H7 (cell line): ENCODE measurements at places on chromosomes 12 and 14. TPM values are rescaled to one million over a fixed set of nuclear protein-coding genes. Genes with fewer than 3 reads are reported as not detected.
A peak's percentile ranks its signal among the peaks of the same experiment; 100 is the strongest.

- no peak for DNase-seq
Observed at GRCh38 chr14:70788898-70789297, 20.4 kb downstream of the MAP3K9 start.

FAM181A gene
- not detected in 2 replicates for total RNA-seq

ESPL1 gene
- 43.6 and 46.2 TPM in 2 replicates for total RNA-seq

- no peak for DNase-seq
Observed at GRCh38 chr12:105357162-105357691, 26.7 kb downstream of the C12orf75 start.

DNA sequence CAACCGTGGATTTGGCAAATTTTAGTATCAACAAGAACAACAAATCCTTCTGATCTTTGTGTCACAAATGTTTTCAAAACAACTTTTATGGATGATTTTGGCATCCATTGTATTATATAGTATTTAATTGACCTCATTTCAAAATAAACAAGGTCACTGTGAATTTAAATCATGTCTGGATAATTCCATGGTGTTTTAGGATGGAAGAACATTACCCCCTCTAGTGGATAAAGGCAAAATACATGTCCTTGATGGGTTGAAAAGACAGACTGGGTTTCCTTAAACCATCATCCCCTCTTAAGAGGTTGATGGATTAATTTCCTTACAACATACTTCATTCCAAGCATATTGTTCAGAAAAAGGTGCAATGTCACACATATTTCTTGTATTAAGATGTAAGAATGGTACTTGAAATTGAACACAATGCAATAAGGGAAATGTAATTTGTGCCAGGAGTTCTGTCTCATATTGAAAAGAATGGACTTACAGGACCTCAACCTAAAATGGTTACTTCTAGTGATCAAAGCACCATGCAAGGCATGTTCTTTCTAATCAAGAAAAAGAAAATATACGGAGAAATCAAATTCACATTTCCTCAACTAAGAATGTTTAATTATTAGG lies 352.0 kb downstream of the BCAT1 start:
- peak; percentile 57 for DNase-seq

SRRM4 gene
- total RNA-seq: 0.26 and 0.76 TPM in 2 replicates

GRCh38 chr12:105235281-105235731 lies 668 bp downstream of the APPL2 start:
- peak; percentile 22 for DNase-seq

TRPV4 gene
- 1.6 and 4.0 TPM in 2 replicates for total RNA-seq

CLEC1B gene
- total RNA-seq: not detected in 2 replicates

MAP4K5 gene
- total RNA-seq: 17.2 and 27.4 TPM in 2 replicates

NRIP2 gene
- total RNA-seq: not detected in 2 replicates

EIF2S3B gene
- total RNA-seq: 13.3 and 15.4 TPM in 2 replicates

DNA sequence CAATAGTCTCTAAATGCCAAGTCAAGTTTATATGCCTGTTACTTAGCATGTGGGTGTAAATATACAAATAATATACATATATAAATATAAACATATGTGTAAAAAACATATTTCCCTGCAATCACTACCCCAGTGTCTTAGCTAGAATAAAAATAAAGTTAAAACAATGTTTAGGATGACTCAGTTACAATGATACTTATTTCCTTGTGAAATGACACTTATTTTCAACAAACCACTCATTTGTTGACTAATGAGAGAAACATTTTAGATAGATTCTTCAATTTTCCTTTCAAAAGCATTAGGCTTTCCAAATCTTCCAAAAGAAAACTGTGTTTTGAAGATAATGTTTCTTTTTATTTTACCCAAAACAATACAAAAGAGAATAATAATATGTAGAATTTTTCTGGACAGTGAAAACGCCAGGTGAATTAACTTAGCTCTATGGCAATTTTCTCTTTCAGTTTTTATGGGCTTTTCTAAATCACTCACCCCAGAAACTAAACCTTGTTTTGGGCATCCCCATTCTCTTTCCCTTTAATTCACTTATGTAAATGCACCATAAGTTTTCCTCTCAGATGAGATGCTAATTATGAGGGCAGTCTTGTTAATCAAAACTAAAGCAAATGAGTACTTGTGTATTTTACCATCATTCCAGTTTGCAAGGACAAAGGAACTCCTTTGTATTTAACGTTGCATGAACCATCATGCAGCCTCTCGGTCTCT lies 465.9 kb downstream of the BCAT1 start:
- DNase-seq: no peak

DNA sequence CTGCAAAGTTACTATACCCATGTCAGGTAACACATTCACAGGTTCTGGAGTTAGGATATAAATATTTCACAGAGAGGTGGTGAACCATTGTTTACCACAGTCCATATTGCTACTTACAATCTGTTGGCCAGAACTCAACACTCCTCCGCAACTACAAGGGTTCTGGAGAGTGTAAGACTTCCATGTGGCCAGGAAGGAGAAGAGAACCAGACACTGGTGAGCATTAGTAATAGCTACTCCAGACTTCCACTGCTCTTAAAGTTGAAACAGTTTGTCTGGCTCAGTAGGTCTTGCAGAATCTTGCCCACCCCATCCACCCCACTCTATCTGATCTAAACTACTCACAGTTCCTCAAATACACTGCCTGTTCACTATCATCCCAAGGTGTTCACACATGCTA lies 369.6 kb downstream of the DUSP6 start:
- DNase-seq: no peak

DNA sequence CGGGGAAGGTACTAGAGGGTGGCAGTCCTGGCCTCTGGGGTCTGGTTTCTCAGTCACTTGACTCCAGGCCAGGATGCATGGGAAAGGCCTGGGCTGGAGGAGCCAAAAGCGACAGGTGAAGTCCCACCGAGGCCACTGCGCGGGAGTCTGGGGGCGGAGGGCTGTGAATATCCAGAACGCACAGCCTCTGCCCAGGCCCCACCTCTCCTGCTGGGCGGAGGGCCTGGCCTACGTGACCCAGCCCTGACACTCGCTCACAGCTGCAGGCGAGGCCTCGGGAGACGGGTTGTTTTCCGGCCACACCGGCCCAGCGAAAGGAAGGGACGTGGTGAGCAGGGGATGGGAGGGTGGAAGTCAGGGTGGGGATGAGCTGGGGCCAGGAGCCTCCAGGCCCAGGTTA lies 91.2 kb downstream of the RFLNA start:
- no peak for DNase-seq

- peak; percentile 84 for DNase-seq
Observed at GRCh38 chr12:54220092-54220557, 31.3 kb upstream of the SMUG1 start.

DNA sequence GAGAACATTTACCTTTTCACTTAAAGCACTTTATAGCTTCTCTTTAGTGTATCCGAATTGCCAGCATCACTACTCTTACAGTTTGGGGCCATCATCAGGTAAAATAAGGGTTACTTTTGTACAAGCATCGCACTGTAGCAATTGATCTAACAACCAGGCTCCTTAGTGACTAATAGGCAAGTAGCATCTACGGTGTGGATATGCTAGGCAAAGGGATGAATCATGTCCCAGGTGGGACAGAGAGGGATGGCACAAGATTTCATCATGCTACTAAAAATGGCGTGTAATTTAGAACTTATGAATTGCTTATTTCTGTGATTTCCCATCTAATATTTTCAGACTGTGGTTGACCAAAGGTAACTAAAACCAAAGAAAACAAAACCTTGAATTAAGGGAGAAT lies 582.3 kb downstream of the KCNH5 start:
- no peak for DNase-seq

- no peak for DNase-seq
Observed at GRCh38 chr12:62898526-62898925, 36.4 kb downstream of the PPM1H start.

IPO4 gene
- total RNA-seq: 139 and 149 TPM in 2 replicates
